ENCODE measurements at places on chromosomes 12 and 14.

DNA sequence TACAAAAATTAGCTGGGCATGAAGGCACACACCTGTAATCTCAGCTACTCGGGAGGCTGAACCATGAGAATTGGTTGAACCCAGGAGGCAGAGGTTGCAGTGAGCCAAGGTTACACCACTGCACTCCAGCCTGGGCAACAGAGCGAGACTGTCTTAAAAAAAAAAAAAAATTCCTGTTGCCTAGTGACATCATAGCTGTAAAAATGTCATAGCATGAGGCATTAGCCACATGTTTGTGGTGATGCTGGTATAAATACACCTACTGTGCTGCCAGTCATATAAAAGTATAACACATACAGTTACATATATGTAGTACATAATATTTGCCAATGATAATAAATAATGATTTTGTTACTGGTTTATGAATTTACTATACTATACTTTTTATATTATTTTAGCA lies 22.2 kb downstream of the SLC41A2 start:
- DNase-seq: no peak

- no peak for DNase-seq
Measured at GRCh38 chr14:99838639-99839134, 45.5 kb downstream of the EML1 start.

GRCh38 chr14:57725399-57726077 lies 140.4 kb downstream of the SLC35F4 start:
- no peak for DNase-seq

GRCh38 chr12:114903083-114903691 lies 219.2 kb upstream of the TBX3 start:
- no peak for DNase-seq

- DNase-seq: no peak
Measured at GRCh38 chr14:58535044-58535443, 102.7 kb upstream of the DACT1 start.

DNA sequence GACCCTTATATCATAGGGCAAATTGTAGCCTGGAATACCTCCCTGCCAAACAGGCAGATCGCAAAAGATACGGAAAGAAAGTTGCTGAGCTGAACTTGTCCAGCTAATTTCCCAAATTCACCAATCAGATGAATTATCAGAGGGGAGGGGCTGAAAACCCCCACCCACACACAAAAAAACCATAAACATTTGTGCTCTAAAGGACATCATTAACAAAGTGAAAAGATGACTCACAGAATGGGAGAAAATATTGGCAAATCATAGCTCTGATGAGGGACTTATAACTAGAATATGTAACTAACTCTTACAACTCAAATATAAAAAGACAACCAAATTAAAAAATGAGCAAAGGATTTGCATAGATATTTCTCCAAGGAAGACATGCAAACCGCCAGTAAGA lies 36.3 kb downstream of the PTHLH start:
- DNase-seq: no peak

- DNase-seq: no peak
Measured at GRCh38 chr14:101495284-101495683, 66.0 kb upstream of the DIO3 start.

- DNase-seq: no peak
Measured at GRCh38 chr14:32731249-32731648, 207.4 kb upstream of the NPAS3 start.

DNA sequence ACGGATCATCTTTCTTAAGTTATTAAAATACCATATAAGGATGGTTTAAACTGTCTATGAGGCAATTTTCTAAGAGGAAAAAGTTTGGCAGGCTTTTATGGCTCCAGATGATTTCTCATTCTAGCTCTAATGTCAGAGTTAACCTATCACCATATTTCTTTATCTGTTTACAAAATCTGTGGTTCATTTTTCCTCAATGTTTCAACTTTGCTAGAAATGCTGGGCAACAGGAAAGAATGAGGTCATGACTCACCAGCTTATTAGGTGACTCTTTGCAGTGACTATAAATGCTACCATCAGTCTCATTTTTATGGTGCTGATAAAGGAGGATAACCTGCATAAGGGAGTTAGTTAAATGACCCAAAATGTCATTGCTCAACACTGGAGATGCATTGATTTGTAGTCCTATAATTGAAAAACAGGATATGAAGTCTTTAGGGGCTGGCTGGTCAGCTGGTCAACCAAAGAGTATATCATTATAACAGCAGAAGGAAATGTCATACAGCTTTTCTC lies 45.3 kb upstream of the RAP1B start:
- DNase-seq: no peak

DNA sequence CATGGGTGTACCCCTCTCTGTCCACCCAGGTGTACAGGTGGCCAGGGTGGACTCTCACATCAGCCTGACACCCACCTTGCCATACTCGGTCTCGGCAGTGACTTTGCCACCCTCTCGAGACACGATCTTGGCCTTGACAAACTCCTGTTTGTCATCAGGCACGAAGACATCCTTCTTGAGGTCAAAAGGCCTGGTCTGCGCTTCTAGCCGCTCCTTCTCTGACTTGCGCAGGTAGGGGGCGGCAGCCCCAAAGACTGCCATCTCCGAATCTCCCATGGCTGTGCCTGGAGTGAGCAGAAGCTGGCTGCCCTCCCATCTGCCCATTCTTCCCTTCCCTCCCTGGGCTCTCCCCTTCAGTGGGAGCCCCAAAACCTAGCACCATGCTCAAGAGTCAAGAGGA lies 2.0 kb downstream of the MYH7 start:
- no peak for DNase-seq

- no peak for DNase-seq
Measured at GRCh38 chr14:36091096-36091495, 85.4 kb downstream of the PTCSC3 start.

DNA sequence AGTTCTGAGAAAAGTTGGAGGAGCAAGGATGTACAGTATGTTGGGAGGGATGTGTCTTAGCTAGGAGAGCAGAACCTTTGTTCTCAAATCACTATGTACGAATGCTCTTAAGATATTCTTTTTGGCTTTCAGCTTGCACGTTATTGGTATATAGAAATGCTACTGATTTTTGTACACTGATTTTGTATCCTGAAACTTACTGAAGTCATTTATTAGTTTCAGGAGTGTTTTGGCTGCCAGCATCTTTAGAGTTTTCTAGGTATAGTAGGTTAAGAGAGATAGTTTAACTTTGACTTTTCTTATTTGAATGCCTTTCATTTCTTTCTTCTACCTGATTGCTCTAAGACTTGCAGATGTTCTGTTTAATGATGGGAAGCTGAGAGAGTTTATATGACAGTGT lies 442.8 kb upstream of the FBXO33 start:
- no peak for DNase-seq

Data from stimulated activated naive B cell treated with anti-CD40 and anti-IgM and Interleukin-4, amounts not matched to agents 10 μg/mL and 1 μg/mL and 100 μg/mL, for 72 hours (primary cell).